NCI-H526 (cell line): ENCODE measurements at places on chromosomes 12 and 14.

- no peak for DNase-seq
Measured at GRCh38 chr12:15372352-15372751, 50.0 kb downstream of the PTPRO start.

- DNase-seq: no peak
Measured at GRCh38 chr12:2057795-2058408, 5.1 kb downstream of the CACNA1C start.

DNA sequence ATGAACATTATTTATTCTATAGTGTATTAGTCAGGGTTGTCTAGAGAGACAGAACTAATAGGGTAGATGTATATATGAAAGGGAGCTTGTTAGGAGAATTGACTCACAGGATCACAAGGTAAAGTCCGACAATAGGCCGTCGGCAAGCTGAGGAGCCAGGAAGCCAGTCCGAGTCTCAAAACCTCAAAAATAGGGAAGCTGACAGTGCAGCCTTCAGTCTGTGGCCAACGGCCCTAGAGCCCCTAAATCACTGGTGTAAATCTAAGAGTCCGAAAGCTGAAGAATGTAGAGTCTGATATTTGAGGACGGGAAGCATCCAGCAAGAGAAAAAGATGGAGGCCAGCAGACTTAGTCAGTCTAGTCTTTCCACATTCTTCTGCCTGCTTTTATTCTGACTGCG is 912.2 kb downstream of the FLRT2 start:
- no peak for DNase-seq

DNA sequence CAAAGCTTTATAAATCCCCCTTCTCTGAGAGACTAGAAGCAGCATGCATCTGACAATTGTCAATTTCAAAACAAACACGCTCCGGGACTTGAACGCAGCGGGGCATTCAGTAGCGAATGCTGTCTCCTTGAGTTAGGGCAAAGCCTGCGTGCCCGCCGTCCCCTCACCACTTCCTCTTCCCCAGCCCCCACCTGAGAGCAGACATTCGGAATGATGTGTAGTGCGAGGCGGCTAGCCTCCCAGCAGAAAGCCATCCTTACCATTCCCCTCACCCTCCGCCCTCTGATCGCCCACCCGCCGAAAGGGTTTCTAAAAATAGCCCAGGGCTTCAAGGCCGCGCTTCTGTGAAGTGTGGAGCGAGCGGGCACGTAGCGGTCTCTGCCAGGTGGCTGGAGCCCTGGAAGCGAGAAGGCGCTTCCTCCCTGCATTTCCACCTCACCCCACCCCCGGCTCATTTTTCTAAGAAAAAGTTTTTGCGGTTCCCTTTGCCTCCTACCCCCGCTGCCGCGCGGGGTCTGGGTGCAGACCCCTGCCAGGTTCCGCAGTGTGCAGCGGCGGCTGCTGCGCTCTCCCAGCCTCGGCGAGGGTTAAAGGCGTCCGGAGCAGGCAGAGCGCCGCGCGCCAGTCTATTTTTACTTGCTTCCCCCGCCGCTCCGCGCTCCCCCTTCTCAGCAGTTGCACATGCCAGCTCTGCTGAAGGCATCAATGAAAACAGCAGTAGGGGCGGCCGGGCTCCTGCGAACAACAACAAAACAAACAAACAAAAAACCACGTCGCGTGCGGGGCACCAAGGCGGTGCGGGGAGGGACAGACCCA is 2.2 kb downstream of the PRMT8 start:
- peak; percentile 62 for DNase-seq

DNA sequence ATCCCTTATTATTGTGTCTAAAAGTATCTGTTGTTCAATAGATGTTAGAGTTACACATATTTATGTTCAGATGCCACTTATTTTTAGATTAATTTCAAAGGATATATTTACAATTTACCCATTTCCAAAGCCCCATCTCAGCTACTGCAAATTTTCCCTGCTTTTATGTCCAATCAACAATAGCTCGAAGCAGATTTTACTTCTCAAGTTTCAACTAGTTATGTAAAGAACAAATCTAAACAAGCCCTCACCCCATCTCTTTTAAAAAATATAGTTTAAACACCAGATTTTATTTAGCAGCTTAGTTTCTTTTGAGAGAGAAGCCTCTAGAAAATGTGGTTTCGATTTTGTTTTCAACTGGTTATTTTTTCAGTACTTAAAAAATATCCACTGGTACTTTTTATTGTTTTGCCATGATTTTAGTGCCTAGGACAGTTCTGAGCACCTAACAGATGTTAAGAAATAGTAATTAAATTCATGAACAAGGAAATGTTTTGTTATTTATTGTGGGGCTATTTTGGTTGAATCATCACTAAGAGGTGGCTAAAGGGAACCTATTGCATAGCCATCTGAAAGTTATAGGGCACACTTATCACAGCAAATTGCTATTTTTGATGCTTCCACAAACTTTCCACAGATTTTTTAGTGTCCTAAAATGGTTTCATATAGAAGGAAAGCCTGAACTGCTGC is 96.2 kb upstream of the BMP4 start:
- no peak for DNase-seq

DNA sequence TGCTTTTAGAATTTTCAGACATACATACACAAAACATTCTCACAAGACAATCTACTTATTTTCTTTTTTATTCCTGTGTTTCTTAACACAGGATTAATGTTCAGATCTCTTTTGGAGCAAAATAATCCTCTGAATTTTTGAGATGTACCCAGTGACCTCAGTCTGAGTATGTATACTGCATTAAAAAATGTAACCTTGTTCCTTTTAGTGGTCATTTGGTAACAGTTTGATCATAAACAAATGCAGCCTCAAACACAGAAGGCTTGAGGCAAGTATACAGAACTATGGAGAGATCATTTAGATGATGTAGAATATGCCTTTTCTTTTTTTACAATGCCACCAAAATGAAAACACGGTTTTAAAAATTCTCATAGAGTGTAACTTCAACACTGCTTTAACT is 9.7 kb downstream of the HIF1A start:
- DNase-seq: no peak

DNA sequence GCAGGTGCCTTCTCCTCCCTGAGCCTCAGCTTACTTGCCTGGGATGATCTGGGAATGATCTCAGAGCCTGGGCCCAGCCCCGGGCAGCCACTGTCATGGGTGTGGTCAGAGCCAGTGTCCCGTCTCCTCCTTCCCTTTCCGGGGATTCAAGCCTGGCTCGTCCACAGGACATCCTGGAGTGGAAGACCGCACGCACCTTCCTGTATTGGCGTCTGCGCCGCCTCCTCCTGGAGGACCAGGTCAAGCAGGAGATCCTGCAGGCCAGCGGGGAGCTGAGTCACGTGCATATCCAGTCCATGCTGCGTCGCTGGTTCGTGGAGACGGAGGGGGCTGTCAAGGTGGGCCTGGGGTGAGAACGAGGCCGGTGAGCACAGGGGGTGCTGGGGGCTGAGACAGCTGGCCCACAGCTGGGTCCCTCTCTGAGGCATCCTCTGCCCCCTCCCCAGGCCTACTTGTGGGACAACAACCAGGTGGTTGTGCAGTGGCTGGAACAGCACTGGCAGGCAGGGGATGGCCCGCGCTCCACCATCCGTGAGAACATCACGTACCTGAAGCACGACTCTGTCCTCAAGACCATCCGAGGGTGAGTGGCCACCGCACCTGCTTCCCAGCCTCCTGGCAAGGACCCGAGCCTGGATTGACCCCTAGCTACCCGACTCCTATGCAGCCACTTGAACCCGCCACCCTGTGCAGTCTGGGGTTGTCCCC is 44.0 kb downstream of the FOXN4 start:
- DNase-seq: no peak

DNA sequence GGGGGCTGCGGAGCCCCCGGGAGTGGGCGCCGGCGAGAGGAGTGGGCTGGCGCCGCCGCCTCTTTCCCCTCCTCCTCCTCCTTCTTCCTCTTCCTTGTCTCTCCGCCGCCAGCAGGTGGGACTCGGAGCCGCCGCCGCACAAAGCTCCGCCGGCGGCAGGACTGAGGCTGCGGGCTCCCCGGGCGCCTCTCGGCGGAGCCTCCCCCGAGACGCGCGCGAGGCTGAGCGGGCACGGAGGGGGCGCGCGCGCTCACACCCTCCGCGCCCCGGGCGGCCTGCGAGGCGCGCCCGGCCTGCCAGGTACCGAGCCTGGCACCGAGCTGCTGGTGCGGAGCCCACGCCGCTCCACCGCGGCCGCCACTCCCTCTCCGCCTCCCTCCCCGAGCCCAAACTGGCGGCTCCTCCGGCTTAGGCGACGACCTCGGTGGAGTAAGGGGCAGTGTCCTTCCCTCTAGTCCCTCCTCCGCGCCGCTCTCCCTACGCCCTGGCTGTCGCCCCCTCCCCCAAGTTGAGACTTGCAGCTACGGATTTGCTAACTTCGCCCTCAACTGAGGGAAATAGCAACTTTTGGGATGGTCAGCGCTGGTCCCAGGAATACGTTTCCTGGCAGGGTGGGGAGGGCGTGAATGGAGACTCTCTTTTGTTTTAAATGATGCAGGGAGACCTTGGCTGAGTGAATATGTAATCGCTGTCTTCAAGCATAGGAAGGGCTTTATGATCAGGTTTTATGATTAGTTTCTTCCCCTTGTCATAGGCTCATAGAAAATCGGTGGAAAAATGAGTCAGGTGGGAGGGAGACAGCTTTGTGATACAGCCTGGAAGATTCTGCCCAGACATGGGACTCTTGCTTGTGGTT is 199.5 kb upstream of the CAND1 start:
- DNase-seq: peak; percentile 83

- DNase-seq: peak; percentile 4
Measured at GRCh38 chr14:75884198-75884611, 97.6 kb downstream of the TGFB3 start.
